Osteocyte (in vitro differentiated cells): ENCODE measurements at places on chromosomes 3 and 15.
A peak's percentile ranks its signal among the peaks of the same experiment; 100 is the strongest.

GRCh38 chr3:126570103-126570541, 11.4 kb upstream of the C3orf22 start:
- no peak for DNase-seq

DNA sequence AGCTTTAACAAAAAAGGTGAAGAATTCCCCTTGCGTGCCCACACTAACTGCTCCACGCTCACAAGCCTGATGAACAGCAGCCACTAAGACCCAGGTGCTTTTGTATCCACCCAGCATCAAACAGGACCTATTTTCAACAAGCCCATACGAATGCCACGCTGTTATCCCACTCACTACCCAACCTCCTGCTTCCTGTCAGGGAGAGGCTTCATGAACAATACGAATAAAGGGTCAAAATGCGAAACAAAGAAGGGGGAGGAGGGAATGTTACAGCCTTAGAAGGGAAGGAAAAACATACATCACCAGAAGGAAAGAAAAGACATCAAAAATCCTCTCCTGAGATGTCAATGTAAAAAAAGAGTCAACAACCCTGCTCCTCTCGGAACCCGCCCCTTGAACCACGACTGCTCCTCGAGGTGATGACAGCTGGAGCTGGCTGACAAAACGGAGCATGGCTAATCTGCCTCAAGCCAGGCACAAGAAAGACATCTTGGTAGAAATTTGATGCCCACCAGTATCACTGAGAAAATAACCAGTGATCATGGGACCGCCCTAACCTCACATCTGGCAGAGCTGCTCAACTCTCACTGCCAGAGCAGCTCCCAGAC, 9.7 kb downstream of the ERC2 start:
- DNase-seq: no peak

GRCh38 chr3:55615694-55616295, 128.7 kb upstream of the WNT5A start:
- no peak for DNase-seq

- DNase-seq: no peak
Measured at GRCh38 chr3:127786353-127787070, 35.8 kb downstream of the MGLL start.

- DNase-seq: no peak
Measured at GRCh38 chr3:193598202-193598601, 5.2 kb downstream of the OPA1 start.

- no peak for DNase-seq
Measured at GRCh38 chr3:99418209-99418635, 220.2 kb upstream of the COL8A1 start.

DNA sequence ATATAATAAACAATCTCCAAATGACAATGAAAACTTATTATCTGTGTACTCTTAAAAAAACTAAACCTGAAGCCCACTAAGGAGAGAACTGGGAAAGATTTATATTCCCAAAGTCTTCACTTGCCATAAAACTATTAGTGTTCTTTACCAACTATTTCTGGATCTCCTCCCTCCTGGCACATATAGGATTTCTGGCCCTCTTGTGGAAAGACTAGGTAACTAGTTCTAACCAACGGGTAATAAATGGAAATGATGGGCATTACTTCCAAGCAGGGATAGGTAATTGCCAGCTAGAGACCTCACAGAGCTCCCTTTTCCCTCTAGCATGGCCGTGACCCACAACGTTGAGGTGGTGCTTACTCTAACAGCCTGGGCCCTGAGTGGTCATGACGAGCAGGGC, 110.1 kb downstream of the DNAH12 start:
- no peak for DNase-seq

GRCh38 chr3:120214176-120214575, 70.8 kb downstream of the GPR156 start:
- DNase-seq: no peak

DNA sequence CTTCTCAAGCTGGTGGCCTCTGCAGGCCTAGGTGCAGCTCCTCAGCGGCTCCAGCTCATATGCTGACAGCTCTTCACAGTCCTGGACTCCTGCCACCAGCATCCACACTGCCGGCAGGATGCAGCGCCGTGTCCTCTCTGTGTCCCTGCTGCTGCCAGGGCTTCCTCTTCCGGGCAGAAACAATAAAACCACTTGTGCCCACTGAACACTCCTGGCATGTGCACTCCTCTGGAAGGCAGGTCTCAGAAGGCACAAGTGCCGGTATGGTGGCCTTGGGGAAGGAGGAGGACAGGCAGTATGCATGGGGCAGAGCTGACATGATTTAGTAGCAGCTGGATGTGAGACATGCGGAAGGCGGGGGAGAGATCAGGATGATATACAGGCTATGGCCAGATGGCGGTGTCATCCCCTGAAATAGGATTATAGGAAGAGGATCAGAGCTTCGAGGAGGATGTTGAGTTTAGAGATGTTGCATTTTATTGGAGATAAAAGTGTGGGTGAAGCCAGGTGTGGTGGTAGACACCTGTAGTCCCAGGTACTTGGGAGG, 7.5 kb upstream of the MAN2A2 start:
- DNase-seq: no peak

- no peak for DNase-seq
Measured at GRCh38 chr3:15069441-15069840, 4.3 kb upstream of the MRPS25 start.

GRCh38 chr3:184737063-184737462, 25.2 kb upstream of the MAGEF1 start:
- DNase-seq: peak; percentile 53

- DNase-seq: peak; percentile 15
Measured at GRCh38 chr3:46646700-46647099, 34.4 kb downstream of the FAM240A start.

DNA sequence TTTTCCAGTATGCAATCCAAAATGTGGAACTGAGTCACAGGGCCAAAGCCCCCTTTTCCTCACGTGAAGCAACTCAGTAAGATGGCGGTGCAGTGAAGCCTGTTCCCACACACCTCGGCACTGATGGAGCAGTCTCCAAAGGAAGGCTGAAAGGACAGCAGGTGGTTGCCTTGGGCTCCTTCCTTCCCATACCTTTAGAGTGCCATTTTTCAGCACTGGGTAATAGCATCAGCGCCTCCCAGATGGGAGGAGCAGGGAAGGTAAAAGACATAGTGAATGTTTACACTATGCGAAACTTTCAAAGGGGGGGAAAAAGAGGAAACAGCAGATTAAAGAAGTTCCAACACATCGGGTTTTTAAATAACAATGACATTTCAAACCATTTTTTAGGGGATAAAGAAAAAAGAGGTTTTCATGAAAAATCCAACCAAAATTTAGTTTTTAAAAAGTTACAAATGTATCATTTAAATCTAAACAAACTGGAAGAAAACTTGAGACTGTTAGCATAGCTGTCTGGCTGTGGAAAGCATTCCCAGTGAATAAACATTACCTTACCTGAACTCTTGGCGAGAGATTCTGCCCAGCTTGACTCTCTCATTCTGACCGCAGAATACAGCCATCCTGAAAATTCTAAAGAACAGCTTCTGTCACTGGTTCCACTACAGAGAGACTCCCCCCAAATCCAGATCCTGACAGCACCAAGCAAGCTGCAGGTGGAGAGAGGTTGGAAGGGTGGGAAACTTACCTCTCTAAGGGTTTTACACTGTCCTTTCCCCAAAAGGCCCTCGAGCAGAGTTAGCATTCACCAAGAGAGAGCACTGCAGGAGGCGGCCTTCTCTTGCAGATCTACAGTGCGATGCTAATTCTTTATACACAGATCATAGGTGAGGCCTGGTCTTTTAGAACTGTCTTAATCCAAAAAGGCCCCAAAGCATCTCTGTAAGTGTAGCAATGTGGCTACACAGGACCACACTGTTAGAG, 32.6 kb downstream of the ABCC5 start:
- no peak for DNase-seq

GRCh38 chr3:172701751-172702150, 9.1 kb downstream of the NCEH1 start:
- DNase-seq: no peak

DNA sequence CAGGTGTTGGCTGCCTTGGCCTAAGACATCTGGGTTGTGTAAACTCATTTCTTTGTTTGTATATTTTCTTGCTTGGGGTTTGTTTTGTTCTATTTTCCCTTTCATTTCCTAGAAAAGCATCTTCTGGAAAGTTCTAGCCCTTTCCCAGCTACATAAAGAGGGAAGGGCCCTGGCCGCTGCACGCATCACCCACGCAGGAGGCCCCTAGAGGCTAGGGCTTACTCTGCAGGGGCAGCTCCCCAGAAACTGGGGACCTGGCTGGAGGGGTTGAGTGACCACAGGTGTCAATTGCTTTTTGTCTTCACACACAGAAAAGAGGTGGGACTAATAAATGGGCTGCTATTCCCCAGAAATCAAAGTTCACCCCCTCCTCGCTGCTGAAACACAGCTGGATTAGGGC, 52.6 kb downstream of the PDIA5 start:
- DNase-seq: no peak

- DNase-seq: no peak
Measured at GRCh38 chr3:56825567-56826438, 24.1 kb upstream of the ARHGEF3 start.

DNA sequence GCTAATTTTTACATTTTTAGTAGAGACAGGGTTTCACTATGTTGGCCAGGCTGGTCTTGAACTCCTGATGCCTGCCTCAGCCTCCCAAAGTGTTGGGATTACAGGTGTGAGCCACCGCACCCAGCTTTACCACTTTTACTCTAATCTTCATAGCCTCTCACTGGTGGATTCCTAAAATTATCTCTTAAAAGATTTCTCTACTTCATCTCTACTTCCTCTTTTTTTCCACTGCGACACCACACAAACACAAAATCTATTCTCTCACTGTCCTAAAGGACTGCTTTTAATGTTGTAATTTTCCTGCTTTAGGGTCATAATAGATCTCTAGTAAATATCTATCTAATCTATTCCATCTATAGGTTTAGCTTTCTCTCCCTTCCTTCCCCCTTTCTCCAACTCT, 34.0 kb upstream of the TBL1XR1 start:
- no peak for DNase-seq

GRCh38 chr15:40731034-40731433, 24.0 kb downstream of the RMDN3 start:
- DNase-seq: no peak

DNA sequence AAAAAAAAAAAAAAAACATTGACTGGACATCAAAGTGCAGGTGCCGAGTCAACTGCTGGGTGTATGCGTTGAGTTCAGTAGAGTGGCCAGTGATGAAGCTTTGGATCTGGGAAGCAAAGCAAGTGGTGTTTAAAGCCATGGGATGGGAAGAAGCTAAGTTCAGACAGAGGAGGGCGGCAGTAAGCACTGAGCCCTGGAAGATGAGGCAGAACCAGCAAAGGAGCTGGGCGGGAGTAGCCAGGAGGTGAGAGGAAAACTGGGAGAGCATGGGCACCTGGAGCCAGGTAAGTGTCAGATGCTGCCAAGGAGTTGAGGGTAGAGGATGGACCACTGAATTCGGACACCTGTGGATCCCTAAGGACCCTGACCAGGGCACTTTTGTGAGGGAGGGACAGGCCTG, 11.4 kb upstream of the GNAI2 start:
- no peak for DNase-seq

DNA sequence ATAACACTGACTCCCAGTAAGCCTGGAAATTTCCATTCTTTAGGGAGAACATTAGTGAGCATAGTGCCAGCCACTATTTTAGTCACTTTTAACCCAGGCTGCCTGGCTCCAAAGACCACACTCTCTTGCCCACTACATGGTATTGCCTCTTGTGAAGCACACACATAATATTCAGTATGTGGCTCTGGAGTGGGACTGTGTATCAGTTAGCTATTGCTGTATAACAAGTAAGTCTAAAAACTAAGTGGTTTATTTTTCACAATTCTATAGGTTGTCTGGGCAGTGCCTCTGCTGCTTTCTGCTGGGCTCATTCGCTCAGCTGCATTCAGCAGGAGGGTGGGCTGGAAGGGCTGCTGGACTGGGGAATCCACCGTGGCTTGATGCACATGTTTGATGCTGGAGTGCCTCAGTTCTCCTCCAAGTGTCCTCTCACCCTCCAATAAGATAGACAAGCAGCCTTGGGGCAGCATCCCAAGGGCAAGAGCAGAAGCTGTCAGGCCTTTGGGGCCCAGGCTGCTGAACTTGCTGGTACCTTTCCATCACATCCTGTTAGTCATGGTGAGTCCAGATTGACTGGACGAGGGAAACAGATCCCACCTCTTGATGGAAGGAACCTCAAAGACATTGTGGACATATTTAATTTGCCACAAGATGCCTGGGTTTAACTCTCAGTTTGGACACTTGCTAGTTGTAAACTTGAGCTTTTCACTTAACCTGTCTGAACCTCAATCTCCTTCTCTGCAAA, 66.6 kb upstream of the TLE3 start:
- DNase-seq: no peak

GRCh38 chr3:137988982-137989381, 21.0 kb upstream of the CLDN18 start:
- no peak for DNase-seq

- DNase-seq: no peak
Measured at GRCh38 chr3:14332392-14332791, 70.0 kb upstream of the SLC6A6 start.

- DNase-seq: no peak
Measured at GRCh38 chr15:73792415-73792814, 39.3 kb upstream of the INSYN1 start.

- DNase-seq: no peak
Measured at GRCh38 chr3:177318559-177318958, 121.3 kb upstream of the TBL1XR1 start.

DNA sequence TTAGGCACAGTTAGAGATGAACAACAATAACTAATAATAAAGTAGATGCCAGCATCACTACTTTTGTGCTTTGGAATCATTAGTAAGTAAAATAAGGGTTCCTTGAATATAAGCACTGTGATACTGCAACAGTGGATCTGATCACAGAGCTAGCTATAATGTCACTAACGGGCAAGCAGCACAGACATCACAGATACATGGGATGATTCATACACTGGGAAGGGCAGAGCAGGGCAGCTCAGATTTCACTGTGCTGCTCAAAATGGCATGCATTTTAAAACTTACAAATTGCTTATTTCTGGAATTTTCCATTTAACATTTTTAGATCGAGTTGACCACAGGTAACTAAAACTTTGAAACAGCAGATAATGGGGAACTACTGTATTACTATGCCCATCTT, 476.6 kb downstream of the FHIT start:
- no peak for DNase-seq

DNA sequence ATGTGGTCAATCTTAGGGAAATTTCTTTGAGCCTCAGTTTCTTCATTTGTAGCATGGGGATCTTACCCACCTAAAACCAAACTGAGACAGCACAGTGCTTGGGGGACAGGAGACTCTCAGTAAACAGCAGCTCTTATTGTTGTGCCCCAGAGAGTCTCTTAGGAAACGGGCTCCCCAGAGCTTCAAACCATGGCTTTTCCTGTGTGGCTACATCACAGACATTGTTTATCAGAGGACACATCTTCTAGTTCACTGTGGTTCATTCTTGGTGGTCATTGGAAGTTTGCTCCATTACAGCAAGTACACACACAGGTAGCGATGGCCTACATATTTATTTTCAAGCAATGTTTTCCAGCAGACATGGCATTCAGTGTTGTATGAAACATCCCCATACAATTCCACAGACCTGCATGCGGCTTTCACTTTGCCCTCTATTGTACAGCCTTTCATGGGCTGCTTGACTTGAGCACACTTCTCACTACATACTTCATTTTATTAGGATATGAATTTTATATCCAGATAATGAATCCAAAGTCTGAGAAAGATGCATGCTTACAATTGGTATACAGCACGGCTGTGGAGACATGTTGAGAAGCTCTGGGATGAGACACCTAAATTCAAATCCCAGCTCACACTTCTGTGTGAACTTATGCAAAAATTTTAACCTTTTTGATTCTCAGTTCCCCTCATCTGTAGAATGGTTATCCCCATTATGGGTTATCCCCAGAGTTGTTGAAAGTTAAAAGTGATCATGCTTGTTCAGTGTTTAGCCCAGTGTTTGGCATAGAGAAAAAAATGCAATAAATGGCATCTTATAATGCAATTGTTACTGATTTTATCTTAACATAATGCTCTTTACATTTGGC, 84.8 kb upstream of the ICE2 start:
- DNase-seq: no peak
